Stimulated activated CD8-positive, alpha-beta memory T cell treated with anti-CD3 and anti-CD28 coated beads, Interleukin-4, amount 100 ng/mL, for 24 hours (primary cell): ENCODE measurements at places on chromosomes 11 and 22.

- no peak for DNase-seq
Observed at GRCh38 chr22:35379146-35379993, 1.5 kb upstream of the HMOX1 start.

DNA sequence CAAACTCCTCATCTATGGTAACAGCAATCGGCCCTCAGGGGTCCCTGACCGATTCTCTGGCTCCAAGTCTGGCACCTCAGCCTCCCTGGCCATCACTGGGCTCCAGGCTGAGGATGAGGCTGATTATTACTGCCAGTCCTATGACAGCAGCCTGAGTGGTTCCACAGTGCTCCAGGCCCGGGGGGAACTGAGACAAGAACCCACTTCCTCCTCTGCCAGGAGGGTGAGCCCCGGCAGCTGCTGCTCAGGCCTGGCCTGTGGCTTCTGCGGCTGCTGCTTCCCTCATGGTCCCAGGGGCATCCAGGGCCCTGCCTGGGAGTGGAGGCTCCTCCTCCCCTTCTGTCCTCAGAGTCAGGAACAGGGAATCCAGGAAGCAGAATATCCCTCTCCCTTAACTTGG, 98.4 kb downstream of the ZNF280B start:
- DNase-seq, result no peak

GRCh38 chr22:35410663-35411034, 10.7 kb downstream of the MCM5 start:
- no peak for DNase-seq

GRCh38 chr22:26585104-26585790, 4.7 kb downstream of the TPST2 start:
- DNase-seq, result no peak

DNA sequence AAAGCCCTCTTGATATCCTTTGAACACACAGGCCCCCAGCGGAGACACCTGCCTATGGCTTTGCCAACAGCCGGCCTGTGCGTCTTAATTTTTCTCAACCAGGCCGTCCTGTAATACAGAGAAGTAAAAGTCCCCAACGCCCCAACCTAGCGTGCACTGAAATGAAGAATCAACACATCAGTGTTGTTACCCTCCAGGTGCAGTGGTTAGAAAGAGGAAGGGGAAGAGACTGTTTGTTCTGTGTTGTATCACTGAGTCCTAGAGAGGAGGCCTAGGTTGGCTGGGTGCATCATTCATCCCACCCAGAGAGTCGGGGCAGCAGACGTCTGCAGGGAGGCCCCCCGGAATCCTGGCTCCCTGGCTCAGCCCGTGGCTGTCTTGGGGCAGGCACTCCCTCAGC, 25.7 kb downstream of the SGSM1 start:
- DNase-seq, result no peak

DNA sequence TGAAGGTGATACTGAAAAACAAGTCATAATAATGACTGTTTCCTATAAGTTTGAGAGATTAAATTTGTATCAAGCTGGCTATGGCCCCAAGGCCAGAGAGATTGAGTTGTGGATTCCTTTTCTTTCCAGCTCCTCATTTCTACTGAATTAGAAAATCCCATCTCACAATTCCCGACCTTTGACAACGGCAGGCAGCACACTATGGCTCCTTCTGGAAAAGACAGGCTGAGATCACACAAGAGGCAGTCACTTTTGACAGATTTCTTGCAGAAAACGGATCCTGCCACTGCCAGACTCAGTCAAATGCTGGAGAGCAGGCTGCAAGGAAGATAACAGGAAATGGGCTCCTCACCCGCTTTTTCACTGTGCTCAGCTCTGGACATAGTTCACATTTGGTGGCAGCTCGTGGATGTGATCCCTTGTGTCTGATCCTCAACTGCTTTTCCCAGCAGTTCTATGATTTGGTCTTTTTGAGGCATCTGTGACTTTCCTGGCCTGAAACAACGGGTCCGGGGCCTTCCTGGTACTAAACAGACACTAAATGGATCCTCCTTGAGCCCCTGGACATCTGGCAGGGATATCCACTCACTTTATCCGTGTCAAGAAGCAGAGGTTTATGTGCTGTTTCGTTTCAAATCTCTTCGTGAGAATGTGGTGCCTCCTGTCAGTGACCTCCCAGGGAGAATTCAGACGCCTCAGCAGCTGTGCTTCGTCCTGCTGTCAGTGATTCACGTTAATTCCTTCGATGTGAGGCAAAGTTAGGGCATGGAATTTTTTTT, 26.1 kb upstream of the RTL6 start:
- no peak for DNase-seq

- DNase-seq, result peak; percentile 37
Observed at GRCh38 chr11:8913961-8914660, 3.1 kb downstream of the AKIP1 start.

- no peak for DNase-seq
Observed at GRCh38 chr11:76685237-76685636, 14.7 kb upstream of the LRRC32 start.

DNA sequence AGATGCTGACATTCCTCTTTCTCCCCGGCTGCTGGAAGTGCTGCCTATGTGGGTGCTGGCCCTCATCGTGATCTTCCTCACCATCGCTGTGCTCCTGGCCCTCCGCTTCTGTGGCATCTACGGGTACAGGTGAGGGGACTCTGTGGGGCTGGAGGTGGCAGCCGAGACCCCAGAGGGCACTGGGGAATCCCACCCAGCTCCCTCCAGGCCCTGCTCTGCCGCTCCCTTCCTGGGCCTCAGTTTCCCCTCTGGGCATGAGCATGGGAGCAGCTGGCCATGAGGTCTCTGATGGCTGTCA, 21.8 kb downstream of the CSF2RB start:
- no peak for DNase-seq

GRCh38 chr11:116644941-116645305, 127.9 kb downstream of the BUD13 start:
- DNase-seq, result no peak

GRCh38 chr11:61384271-61385242, 7.8 kb upstream of the TMEM216 start:
- DNase-seq, result no peak

- DNase-seq, result no peak
Observed at GRCh38 chr22:28810821-28811491, 10.6 kb upstream of the XBP1 start.

GRCh38 chr11:75326439-75326810, 25.0 kb downstream of the ARRB1 start:
- DNase-seq, result peak; percentile 37

GRCh38 chr11:107573438-107573837, 7.9 kb upstream of the ALKBH8 start:
- DNase-seq, result no peak

DNA sequence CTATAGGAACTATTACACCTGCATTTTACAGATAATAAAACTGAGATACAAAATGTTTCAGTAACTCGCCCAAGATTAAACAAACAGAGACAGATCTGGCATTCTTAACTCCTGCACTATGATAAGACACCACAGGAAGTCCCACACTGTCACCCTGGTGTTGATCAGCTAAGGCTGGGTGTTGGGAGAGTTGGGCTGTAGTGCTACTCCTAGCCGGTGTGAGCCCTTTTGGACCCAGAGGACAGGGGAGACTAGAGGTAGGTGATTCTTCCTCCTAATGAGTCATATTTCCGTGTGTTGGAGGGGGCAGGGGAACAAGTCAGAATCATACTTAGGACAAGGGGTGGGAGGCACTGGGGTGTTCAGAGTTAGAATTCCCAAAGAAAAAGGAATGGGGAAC, 353.2 kb upstream of the TENM4 start:
- DNase-seq, result no peak

DNA sequence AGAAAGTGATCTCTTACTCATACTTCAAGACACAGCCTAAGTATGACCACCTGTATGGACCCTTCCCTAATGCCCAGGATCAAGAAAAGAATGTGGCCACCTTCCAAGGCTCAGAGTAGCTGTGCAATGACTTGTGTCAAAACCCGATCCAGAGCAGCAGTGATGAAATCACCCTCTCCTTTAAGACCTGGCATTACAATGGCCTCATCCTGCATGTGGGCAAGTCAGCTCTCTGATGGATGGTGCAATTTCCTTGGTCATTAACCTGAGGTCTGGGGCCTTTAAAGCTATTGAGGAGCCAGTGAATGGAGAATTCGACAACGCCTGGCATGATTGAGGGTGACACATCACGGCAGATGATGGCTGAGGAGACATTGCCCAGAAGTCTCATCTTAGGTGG, 9.1 kb upstream of the TUBA8 start:
- DNase-seq, result no peak

GRCh38 chr11:70036971-70037882, 40.9 kb upstream of the ANO1 start:
- DNase-seq, result no peak

GRCh38 chr22:23093051-23093788, 22.9 kb downstream of the GNAZ start:
- DNase-seq, result no peak

DNA sequence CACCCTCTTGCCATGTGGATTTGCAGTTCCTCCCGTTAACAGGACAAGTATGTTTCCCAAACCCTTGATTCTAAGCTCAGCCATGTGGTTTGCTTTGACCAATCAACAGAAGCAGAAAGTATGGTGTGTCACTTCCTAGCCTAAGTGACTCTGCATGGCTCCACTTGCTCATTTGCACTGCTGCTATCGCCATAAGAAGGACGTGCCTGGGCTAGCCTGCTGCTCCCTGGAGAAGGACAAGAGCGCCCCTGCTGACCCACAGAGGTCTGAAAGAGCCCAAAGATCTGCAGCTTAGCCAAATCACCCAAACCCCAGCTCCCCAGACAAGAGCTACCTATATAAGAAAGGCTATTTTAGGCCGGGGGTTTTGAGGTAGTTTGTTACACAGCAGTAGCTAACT, 18.0 kb downstream of the TBRG1 start:
- DNase-seq, result no peak

DNA sequence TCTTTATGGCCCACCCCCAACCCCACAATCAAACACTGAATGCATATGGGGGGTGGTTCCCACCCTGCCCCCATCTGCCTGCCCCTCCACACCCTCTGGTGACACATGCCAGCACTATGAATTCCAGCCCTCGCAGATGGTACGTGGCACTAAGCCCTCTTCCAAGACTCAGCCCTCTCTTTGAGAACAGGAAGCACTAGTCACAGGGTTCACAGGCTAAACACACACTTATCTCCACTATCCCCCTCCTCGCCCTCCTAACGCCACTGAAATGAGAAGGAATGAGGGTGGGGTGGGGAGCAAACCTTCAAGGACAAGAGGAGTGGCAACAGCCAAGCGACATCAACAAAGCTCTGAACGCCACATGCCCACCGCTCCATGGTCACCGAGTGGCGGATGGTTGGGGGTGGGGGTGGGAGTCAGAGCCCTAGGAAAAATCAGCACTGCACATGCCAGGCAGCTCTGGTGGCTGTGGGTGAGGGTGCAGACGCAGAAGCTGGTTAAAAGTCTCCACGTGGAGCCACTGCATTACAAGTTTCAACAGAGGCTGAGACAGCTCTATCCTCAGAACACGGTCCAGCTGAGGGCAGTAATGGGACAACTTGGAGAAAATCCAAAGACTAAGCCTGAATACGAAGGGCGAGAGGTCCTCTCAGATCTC, 33.6 kb downstream of the TMEM184B start:
- DNase-seq, result no peak

DNA sequence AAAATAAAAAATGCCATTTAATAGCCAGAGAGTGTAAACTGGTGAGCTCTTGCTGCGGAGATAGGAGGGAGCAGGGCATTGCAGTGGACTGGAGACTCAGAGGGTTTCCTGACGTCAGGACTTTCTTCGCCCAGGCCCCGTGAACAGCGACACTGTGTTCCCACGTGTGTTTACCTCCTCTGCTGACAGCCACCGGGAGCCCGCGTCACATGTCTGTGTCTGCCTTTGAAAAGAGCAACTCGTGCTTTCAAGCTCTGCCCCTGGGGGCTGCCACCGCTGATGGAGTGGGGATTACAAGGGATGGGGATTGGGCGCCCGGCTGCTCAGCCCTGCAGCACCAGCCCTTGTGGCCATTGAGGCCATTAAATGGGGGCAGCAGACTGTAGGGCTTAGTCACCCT, 3.3 kb downstream of the TANGO2 start:
- DNase-seq, result no peak

GRCh38 chr11:17266781-17267180, 9.8 kb upstream of the NUCB2 start:
- no peak for DNase-seq

DNA sequence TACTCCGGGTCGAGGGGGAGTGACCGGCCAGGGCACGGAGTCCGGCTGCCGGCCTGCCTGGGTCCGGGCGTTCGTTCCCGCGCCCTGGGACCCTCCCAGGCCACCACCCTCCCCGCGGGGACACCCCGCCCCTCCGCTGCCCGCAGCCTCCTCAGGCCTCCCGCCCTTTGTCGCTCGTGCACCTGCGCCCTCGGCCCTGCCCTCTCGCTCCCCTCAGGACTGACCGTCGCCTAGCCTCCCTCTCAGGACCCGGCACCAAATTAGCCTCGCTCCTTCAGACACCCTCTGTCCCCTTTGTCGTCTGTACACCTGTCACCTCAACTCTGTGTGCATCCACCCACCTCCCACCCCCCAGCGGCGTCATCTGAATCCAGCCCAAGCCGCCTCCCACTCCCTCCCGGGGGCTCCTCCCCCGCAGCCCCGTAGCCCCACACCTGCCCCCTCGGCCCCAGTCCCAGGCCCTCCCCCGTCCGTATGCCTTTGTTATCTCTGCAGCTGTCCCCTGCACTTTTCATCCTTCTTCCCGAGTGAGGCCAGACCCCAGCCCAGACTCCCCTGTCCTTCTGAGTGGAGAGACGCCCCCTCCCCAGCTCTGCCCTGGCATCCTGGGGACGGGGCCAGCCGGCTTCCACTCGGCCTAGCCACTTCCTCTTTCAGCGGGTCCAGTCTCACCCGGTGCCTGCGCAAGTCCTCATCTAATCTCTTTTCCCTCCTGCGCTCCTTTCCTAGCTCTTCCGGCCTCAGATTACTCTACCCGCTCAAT, 643 bp downstream of the TIGD3 start:
- DNase-seq, result peak; percentile 29

GRCh38 chr22:21926728-21927127, 25.9 kb downstream of the PPM1F start:
- DNase-seq, result no peak

- DNase-seq, result no peak
Observed at GRCh38 chr11:117560780-117561530, 233.3 kb downstream of the CEP164 start.

DNA sequence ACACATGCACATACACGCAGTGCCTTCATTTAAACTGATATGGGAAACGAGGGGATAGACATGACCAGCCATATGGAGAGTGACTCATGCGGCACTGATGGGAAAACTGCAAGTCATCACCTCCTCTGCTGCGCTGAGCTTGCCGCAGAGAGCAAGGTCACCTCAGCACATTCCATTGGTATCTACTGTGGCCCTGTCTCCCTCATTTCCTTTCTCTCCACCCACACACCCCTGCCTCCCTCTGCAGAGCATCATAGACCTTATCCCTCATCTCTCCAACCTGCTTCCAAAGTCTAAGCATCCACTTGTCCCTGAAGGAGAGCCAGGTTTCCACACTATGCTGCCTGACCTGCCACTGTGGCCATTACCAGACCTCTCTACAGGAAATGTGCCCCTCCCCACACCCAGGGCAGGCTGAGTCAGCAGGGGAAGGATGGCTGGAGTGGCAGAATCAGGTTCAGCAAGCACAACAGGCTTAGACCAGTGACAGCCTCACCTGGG, 116.9 kb upstream of the SNX19 start:
- no peak for DNase-seq

GRCh38 chr22:44971651-44972362, 38.0 kb downstream of the PHF21B start:
- DNase-seq, result no peak
